ENCODE measurements at places on chromosomes 2 and 18. TPM values are rescaled to one million over a fixed set of nuclear protein-coding genes. Genes with fewer than 3 reads are reported as not detected.

GRCh38 chr2:29446847-29447246, 331.6 kb downstream of the CLIP4 start:
- H3K27ac ChIP-seq: no peak overlapping the region
- H3K4me1 ChIP-seq: no peaks in the 10 kb centered on the region
- no peaks in the 10 kb centered on the region for H3K27me3 ChIP-seq
- DNase-seq: no peak
- no peak overlapping the region for H3K4me3 ChIP-seq

- no peaks in the 10 kb centered on the region for H3K27me3 ChIP-seq
- H3K27ac ChIP-seq: no peak overlapping the region
- no peak for DNase-seq
- peaks cover 21% of the 10 kb centered on the region for H3K4me1 ChIP-seq
- H3K4me3 ChIP-seq: no peak overlapping the region
These were observed 73.9 kb downstream of the LBH start for GRCh38 chr2:30305235-30305634.

- no peak overlapping the region for H3K27ac ChIP-seq
- H3K4me1 ChIP-seq: peaks cover 8% of the 10 kb centered on the region
- no peak for DNase-seq
- no peaks in the 10 kb centered on the region for H3K27me3 ChIP-seq
These were observed 54.1 kb upstream of the PTPRM start for GRCh38 chr18:7512990-7513389.

DNA sequence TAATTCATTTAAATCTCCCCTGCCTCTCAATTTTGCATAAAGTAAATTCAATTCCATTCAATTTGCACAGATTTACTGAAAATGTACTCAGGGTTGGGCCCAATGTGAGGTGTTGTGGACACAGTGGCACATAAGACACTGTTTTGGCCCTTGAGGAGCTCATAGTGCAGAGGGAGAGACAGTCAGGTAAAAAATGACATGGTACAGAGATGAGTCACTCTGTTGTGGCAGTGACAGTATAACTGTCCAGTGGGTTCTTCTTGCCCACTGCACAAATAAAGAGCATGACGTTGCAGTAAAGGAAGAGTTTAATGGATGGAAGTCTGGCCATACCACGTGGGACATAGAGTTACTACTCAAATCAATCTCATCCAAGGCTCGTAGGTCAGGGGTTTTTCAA, 400.3 kb upstream of the TRIB2 start:
- H3K36me3 ChIP-seq: no peaks in the 10 kb centered on the region
- DNase-seq: no peak
- H3K27me3 ChIP-seq: no peaks in the 10 kb centered on the region
- H3K4me3 ChIP-seq: no peak overlapping the region
- H3K4me1 ChIP-seq: peaks cover 53% of the 10 kb centered on the region

DNA sequence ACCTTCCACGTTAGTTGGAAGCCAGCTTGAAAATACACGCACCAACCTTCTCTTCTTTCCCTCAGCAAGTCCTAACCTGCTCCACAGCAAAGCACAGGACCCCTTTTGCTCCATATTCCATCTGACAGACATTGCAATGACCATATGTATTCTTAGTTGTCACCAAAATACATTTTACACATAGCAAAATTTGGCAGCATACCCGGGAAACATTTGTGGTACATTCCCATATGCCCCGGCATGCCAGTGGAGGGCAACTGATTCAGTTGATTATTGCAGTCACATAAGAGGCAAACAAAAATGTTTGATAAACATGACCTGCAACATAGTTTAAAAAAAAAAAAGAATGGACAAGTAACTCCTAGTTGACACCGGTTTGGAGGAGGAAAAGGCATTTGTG, 202.1 kb upstream of the UBE2E3 start:
- no peak overlapping the region for H3K27ac ChIP-seq
- no peaks in the 10 kb centered on the region for H3K27me3 ChIP-seq
- H3K36me3 ChIP-seq: no peaks in the 10 kb centered on the region
- H3K4me1 ChIP-seq: no peaks in the 10 kb centered on the region

DNA sequence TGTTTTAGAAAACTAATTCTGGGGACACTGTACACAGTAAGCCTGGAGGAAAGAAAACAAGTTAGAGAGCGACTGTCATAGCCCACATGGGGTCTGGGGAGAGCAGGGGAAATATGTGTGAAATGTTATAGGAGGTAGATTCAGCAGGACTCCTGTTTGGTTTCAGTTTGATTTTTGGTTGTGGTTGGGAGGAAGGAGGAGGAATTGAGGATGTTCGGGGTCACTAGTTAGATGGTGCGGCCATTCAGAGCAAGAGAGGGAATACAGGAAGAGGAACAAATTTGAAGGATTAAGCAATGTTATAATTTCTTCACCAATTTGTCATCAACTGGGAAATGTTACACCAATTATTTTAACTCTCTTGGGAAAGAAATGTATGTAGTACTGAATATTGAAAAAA, 25.1 kb downstream of the TTC39C start:
- H3K36me3 ChIP-seq: no peaks in the 10 kb centered on the region
- H3K4me1 ChIP-seq: no peaks in the 10 kb centered on the region
- no peaks in the 10 kb centered on the region for H3K27me3 ChIP-seq
- H3K27ac ChIP-seq: no peak overlapping the region
- DNase-seq: no peak
- H3K4me3 ChIP-seq: no peak overlapping the region

GRCh38 chr2:223787358-223787757, 50.0 kb downstream of the AP1S3 start:
- no peaks in the 10 kb centered on the region for H3K27me3 ChIP-seq
- H3K4me1 ChIP-seq: no peaks in the 10 kb centered on the region
- no peaks in the 10 kb centered on the region for H3K36me3 ChIP-seq
- DNase-seq: no peak
- H3K27ac ChIP-seq: no peak overlapping the region

GRCh38 chr2:129334696-129335410, 644.6 kb upstream of the RAB6C start:
- no peaks in the 10 kb centered on the region for H3K36me3 ChIP-seq
- no peak for DNase-seq
- peaks cover 9% of the 10 kb centered on the region for H3K4me1 ChIP-seq
- no peak overlapping the region for H3K4me3 ChIP-seq
- no peak overlapping the region for H3K27ac ChIP-seq

DNA sequence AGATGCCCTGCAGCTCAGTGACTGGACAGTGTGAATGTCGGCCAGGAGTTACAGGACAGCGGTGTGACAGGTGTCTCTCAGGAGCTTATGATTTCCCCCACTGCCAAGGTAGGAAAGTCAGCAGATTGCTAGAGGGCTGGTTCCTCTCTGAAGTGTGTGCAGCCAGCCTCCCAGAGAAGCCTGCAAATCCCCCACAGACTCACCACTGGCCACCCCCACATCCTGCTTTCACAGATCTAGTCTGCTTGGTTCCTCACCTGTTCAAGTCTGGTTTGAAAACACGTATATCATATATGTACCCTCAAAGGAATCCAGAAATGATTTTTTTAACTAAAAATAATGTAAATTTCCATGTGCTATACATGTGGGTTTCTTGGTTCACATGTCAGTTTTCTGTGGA, 121.1 kb downstream of the LAMA3 start:
- no peak overlapping the region for H3K4me3 ChIP-seq
- H3K27ac ChIP-seq: no peak overlapping the region
- no peaks in the 10 kb centered on the region for H3K36me3 ChIP-seq
- H3K4me1 ChIP-seq: no peaks in the 10 kb centered on the region
- no peak for DNase-seq

Gene DLGAP1
- total RNA-seq: 7.3 TPM

Gene COPS7B
- 25.7 TPM for total RNA-seq

Gene LIMS2
- 246 TPM for total RNA-seq

Gene CTAGE1
- total RNA-seq: not detected

Gene GCG
- not detected for total RNA-seq

Gene C1GALT1C1L
- total RNA-seq: 0.95 TPM

Gene NAT8
- total RNA-seq: not detected
